Foreskin keratinocyte (primary cell): ENCODE measurements at places on chromosomes 7 and 10.

GRCh38 chr7:138325434-138325833 lies 134.6 kb upstream of the TRIM24 start:
- no peak for DNase-seq

DNA sequence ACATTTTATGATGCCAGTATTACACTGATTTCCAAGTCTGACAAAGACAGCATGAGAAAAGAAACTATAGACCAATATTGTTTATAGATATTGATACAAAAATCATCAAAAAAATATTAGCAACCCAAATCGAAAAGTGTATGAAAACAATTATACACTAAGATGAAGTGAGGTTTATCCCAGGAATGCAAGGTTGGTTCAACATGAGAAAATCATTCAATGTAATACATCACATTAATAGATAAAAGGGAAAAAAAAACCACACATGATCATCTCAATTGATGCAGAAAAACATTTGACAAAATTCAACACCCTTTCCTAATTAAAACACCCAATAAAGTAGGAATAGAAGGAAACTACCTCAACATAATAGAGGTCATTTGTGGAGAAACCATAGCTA lies 153.9 kb downstream of the DNAJC1 start:
- DNase-seq = no peak

- DNase-seq = no peak
These were observed 293.5 kb downstream of the GPAM start for GRCh38 chr10:111890046-111890445.

DNA sequence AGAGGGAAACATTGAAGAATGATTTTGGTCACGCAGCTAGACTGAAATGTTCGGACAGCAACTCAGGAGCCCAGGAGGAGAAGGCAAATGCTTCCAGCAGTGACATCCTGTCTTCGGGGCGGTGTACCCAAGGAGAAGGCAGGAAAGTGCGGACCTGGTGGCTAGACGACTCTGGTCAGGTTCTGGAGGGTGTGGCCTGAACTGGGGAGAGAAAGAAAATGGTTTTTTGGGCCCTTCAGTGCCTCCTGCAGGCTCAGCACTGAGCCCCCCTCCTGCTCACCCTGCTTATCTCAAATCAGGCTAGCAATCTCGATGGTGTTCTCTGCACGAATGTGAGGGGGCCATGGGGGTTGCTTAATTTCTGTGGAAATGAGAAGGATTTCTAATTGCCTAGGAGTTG lies 26.7 kb upstream of the TARP start:
- DNase-seq = no peak

GRCh38 chr7:148967032-148967372 lies 61.3 kb downstream of the PDIA4 start:
- DNase-seq = no peak

GRCh38 chr10:132133005-132133404 lies 53.7 kb upstream of the DPYSL4 start:
- no peak for DNase-seq

DNA sequence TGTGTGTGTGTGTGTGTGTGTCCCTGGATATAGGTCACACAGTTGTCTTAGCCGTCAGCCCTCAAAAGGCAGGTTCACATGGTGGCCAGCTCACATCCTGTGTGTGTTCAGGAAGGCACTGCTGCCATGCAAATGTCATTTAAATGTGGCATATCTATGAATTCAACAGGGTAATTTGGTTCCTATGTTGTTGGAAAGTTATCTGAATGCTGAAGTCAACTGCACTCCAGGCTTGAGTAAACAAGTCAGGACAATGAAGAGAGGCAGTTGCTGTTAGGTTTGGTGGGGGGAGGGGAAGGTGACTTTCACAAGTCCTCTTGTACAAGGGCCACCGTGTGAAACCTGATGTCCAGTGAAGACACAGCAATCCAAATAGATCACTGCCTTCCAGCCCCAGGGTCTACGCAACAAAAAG lies 61.1 kb downstream of the PTPRE start:
- no peak for DNase-seq
